Right ventricle myocardium superior (tissue), 1 donor: ENCODE measurements at places on chromosomes 13 and 19. TPM values are rescaled to one million over a fixed set of nuclear protein-coding genes. Genes with fewer than 3 reads are reported as not detected.

DNA sequence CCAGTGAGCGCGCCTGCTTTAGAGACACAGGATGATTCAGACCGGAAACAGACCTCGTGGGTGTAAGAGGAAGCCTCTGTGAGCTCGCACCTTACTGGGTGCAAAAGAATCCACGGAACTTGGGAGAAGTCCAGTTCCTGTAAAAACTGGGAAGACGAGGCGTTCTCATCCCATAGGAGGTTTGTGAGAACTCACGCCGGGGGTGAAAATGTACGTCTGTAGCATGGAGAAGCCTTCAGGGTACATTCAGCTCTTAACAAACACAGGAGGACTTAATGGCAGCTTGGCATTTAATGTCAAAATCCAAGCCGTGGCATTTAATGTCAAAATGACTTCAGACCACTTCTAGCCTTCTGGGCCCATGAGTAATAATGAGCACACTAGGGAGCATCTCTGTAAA, 17.4 kb upstream of the OR7D2 start:
- no peak for DNase-seq

Gene CEACAM4
- total RNA-seq: 0.46 TPM

Gene ACP5
- 2.3 TPM for total RNA-seq

Gene TNFSF13B
- total RNA-seq: 1.6 TPM

Gene ERICH6B
- not detected for total RNA-seq

- DNase-seq: no peak
These were observed 2.6 kb downstream of the GPR42 start for GRCh38 chr19:35373492-35373891.

Gene NPAS1
- not detected for total RNA-seq

DNA sequence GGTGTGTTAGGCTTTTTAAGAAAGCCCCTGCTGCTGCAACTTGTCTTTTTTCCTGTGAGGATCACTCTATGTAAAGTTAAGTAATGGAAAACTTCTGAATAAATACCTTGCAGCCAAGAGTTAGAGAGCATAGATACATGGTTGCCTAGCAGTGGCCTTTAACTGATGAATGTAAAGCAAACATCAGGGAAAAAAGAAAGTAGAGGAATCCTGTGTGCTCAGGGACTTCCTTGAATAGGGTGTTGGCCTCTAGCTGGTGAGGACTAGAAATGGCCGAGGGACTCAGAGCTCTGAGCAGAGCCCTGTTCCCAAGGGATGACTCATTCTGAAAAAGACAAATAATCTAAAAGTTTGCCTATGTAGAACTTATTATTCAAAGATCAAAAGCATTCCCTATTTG, 135.7 kb downstream of the MIPEP start:
- DNase-seq: no peak

Gene CHMP2A
- total RNA-seq: 115 TPM

DNA sequence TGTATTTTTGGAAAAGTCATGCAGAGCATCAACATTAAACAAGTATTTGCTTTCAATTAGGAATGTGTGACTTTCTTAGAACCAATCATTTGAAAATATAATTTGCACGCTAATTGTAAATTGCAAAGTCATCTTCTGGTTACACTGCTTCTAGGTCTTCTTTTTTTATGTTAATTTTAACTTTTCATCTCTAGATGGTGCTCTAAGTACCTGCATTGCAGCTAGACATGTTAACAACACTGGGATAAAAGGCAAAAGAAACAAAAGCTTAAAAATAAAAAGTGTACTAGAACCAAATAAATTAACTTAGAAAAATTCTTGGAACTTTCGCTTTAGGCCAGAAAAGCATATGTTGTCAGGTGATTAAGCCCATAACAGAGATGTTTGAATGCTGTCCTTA, 2758.2 kb downstream of the PCDH9 start:
- no peak for DNase-seq

Gene CBARP
- 1.1 TPM for total RNA-seq

DNA sequence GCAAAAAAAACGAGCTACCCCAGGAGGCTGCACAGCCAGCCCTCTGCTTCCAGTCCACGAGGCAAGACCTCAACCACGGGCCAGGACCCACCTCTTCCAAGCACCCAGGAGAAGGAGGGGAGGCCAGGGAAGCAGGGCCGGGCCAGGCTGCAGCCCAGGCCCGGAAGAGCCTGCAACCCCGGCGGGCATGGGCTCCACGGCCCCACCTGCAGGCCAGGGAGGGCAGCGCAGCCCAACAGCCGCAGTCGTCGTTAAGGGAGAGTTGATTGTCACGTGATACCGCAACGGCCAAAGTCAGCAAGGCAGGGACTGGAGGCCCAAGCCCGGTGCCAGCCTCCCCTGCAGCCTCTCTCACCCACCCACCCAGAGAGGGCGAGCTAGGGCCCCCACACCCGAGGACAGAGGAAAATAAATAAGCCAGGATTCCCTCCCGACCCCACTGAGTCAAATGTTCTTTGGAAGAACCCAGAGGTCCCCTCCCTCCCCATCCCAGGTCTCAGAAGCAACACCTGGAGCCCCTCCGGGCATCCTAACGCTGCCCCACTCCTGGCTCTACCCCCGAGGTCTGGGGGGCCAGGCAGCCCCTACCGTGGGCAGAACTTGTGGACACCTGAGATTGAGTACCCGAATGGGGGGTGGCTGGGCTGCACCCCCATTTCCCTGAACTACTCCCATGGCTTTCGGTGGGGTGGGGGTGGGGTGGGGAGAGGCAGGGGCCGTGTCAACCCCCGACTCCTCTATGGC, 5.2 kb upstream of the REXO1 start:
- peak; percentile 90 for DNase-seq

DNA sequence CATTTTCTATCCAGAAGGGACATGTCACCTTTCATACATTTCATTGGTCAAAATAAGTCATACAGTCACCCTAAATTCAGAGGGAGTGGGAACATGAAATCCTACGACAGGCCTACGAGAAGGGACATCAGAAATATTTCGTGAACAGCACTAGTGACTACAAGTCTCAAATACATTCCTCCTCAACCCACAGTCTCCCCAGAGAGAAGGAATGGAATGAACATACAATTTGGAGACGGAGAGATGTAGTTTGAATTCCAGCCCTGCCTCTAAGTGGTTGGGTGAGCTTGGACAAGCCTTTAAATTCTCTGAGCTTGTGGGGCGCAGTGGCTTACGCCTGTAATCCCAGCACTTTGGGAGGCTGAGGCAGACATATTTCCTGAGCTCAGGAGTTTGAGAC, 9.9 kb downstream of the SERTM1 start:
- no peak for DNase-seq

Gene KCNRG
- 0.32 TPM for total RNA-seq

- DNase-seq: no peak
These were observed 1036.5 kb downstream of the SLITRK5 start for GRCh38 chr13:88707646-88708045.
